ENCODE measurements at places on chromosomes 11 and 22. TPM values are rescaled to one million over a fixed set of nuclear protein-coding genes. Genes with fewer than 3 reads are reported as not detected.

DNA sequence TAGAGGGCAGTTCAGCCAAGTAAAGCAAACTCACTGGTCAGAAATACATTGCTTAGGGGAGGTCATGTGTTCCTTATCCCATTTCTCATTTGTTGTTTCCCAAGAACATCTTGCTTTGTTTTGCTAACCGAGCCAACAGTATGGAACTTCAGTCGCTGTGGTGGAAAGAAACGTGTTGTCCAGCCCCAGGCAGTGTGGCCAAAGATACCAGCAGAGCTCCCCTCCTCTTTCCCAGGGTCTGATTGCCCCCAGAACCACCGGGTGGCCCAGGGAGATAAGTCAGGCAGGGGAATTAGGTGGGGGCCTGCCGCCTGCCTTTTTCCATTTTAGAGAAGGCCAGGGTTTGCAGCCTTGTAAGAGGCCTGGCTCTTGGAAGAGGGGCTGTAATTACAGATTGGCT, 98.7 kb upstream of the CRYBB3 start:
- no peaks in the 10 kb centered on the region for H3K27me3 ChIP-seq
- no peak overlapping the region for H3K27ac ChIP-seq
- peaks cover 5% of the 10 kb centered on the region for H3K4me1 ChIP-seq
- no peak overlapping the region for H3K4me3 ChIP-seq
- no peaks in the 10 kb centered on the region for H3K36me3 ChIP-seq

DNA sequence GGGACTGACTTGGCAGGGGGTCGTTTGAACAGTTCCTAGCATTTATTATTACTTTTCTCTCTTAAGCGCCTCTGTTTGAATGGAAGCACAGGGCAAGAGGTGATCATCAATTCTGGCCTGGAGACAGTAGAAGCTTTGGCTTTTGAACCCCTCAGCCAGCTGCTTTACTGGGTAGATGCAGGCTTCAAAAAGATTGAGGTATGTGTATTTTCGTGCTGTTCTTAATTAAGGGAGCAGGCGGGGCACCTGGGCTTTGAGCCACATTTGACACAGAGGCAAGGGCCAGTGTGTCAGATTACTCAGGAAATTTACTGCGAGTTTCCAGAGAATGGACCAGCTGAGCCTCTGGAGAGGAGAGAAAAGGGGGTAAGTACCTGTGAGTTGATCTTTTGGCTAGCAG, 102.4 kb upstream of the SORL1-AS1 start:
- H3K4me3 ChIP-seq: no peak overlapping the region
- DNase-seq: peak; percentile 11

PRDM11 gene
- polyA plus RNA-seq: 4.5 TPM

- no peak overlapping the region for H3K27ac ChIP-seq
- no peaks in the 10 kb centered on the region for H3K27me3 ChIP-seq
- peak; percentile 30 for DNase-seq
- H3K36me3 ChIP-seq: peaks cover 8% of the 10 kb centered on the region
Observed at GRCh38 chr22:20758688-20759087, 15.2 kb upstream of the SERPIND1 start.

DNA sequence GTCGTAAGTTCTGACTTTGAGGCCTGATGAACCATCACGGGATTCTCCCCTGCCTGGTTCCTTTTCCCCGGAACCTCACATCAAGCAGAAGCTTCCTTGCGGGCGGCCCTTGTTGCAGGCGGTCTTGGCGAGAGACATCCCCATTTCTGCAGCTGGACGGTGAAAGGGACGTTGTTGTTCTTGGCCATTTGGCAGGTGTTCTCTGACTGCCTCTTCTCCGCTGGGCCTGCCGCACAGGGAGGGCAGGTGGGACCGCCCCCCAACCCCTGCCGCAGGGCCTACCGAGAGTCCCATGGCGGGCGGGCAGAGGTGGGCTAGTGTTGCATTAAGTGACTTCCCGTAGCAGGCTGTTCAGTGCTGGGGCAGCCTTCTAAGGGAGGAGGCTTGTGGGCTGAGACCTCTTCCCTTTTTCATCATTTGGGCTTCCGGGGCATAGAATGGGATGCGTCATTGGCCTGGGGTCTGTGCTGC, 26.9 kb upstream of the GRAMD4 start:
- no peaks in the 10 kb centered on the region for H3K27me3 ChIP-seq
- peaks cover 50% of the 10 kb centered on the region for H3K4me1 ChIP-seq
- no peak for DNase-seq
- H3K36me3 ChIP-seq: no peaks in the 10 kb centered on the region
- no peak overlapping the region for H3K4me3 ChIP-seq

GRCh38 chr11:16421826-16422225, 65.5 kb upstream of the SOX6 start:
- no peaks in the 10 kb centered on the region for H3K4me1 ChIP-seq
- H3K4me3 ChIP-seq: no peak overlapping the region
- no peak overlapping the region for H3K27ac ChIP-seq
- no peak for DNase-seq
- no peaks in the 10 kb centered on the region for H3K36me3 ChIP-seq

MMP11 gene
- polyA plus RNA-seq: 50.8 TPM

FOLR2 gene
- polyA plus RNA-seq: not detected

- no peak overlapping the region for H3K4me3 ChIP-seq
- no peaks in the 10 kb centered on the region for H3K36me3 ChIP-seq
- no peaks in the 10 kb centered on the region for H3K4me1 ChIP-seq
- H3K27ac ChIP-seq: no peak overlapping the region
- H3K27me3 ChIP-seq: no peaks in the 10 kb centered on the region
- no peak for DNase-seq
Observed at GRCh38 chr22:49331223-49331815, 496.4 kb downstream of the BRD1 start.

DNA sequence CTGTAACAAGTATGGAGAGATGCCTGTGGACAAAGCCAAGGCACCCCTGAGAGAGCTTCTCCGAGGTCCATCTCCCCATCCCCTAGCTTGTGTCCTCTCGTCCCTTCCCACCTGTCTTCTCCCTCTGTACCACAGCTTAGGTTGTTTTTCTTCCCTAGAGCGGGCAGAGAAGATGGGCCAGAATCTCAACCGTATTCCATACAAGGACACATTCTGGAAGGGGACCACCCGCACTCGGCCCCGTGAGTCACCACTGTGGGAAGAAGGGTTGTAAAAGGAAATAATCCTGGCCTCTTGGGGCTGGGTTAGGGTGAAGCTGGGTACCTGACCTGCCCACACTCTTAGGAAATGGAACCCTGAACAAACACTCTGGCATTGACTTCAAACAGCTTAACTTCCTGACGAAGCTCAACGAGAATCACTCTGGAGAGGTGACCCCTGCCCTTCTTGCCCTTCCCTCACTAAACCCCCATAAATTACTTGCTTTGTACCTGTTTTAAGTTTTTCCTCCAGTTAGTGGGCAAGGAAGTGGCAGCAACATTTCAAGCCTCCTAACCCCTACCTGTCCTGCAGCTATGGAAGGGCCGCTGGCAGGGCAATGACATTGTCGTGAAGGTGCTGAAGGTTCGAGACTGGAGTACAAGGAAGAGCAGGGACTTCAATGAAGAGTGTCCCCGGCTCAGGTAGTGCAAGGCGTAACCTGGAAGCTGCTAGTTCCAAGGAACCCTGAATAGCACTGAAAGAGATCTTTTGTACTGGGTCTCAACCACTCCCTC, 3.1 kb downstream of the TAF10 start:
- peaks cover 52% of the 10 kb centered on the region for H3K4me1 ChIP-seq
- H3K27me3 ChIP-seq: no peaks in the 10 kb centered on the region
- H3K4me3 ChIP-seq: no peak overlapping the region
- no peak for DNase-seq
- H3K27ac ChIP-seq: peak overlapping the region; percentile 3
- peaks cover 40% of the 10 kb centered on the region for H3K36me3 ChIP-seq

LIPT2 gene
- polyA plus RNA-seq: 4.6 TPM

CD81 gene
- 517 TPM for polyA plus RNA-seq

TBX1 gene
- polyA plus RNA-seq: not detected

Data from SK-N-SH (cell line).